Activated CD4-positive, alpha-beta memory T cell treated with anti-CD3 and anti-CD28 coated beads for 36 hours (primary cell): ENCODE measurements at places on chromosomes 11 and 22. TPM values are rescaled to one million over a fixed set of nuclear protein-coding genes. Genes with fewer than 3 reads are reported as not detected.

OR52A1 gene
- total RNA-seq: not detected

MPZL3 gene
- 47.3 TPM for total RNA-seq

TIMP3 gene
- not detected for total RNA-seq

LINC01488 gene
- total RNA-seq: not detected

PGGHG gene
- 74.3 TPM for total RNA-seq

SLC15A3 gene
- 1.3 TPM for total RNA-seq

MMP27 gene
- total RNA-seq: not detected

BAIAP2L2 gene
- 1.6 TPM for total RNA-seq

HBG2 gene
- not detected for total RNA-seq

BEST1 gene
- total RNA-seq: 0.48 TPM
